Activated T-cell treated with anti-CD3 and anti-CD28 coated beads for 48 hours (primary cell): ENCODE measurements at places on chromosomes 4 and X.
A peak's percentile ranks its signal among the peaks of the same experiment; 100 is the strongest.

GRCh38 chr4:48445704-48446103 is 37.4 kb upstream of the SLC10A4 start:
- DNase-seq: no peak

GRCh38 chr4:37770016-37770415 is 56.5 kb upstream of the PGM2 start:
- DNase-seq: no peak

DNA sequence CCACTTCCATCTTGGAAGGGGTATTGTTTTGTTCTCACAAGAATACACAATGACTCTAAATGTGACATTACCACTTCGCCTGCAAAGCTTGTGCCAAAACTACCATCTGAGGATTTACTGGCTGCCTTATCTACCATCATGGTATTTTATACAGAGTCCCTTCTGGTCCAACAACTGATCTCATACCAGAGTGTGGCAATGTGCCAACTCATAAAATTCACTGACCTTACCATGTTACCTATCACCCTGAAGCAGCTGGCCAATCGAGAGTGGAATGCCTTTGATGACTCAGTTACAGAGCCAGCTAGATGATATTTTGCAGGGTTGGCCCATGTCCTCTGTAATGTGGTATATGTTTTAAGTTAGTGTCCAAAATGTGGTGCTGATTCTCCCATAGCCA is 3.8 kb upstream of the SERPINA7 start:
- no peak for DNase-seq

- DNase-seq: no peak
These were observed 391.0 kb downstream of the SPRY1 start for GRCh38 chr4:123787512-123788080.

- no peak for DNase-seq
These were observed 53.7 kb upstream of the RBPJ start for GRCh38 chr4:26267087-26267486.

- DNase-seq: no peak
These were observed 1057.8 kb downstream of the DMD start for GRCh38 chrX:32153585-32153984.

DNA sequence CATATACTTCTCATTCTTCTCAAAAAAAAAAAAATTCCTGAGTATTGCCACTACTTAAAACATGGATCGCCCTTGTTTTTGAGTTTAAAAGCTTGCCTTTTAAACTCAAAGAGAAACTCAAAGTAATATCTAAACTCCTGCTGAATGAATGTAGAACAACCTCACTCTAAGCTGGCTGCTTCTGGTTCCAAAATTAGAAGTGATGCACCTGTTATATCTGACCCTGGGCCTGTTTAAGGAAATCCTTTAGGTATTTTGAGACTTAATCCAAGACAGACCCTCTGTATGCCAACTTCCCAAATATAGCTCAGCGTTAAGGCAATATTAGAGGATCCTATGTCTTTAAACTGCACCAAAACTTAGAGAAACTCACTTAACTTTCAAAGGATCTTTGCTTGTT is 1.8 kb upstream of the OTUD4 start:
- no peak for DNase-seq

DNA sequence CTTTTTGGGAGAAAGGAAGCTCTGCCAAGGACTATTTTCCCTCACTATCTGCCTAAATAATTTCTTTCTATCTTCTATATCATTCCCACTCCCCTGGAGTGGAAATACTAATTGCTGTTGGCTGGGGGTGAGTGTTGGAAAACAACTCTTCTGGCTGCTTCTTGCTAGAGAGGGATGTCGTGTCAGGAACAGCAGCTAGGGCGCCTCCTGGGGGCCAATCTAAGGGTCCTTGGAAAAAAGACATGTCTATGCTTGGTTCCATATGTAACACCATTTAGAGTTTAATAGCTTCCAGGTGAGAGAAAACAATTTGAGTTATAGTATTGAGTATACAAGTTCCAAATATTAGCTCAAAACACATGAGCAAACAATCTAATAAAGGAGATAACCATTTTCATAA is 111.3 kb downstream of the MAGEE1 start:
- DNase-seq: no peak

- no peak for DNase-seq
These were observed 1870.5 kb upstream of the TENM3 start for GRCh38 chr4:180372691-180373090.

GRCh38 chr4:83658806-83659205 is 122.9 kb downstream of the GPAT3 start:
- no peak for DNase-seq

- no peak for DNase-seq
These were observed 78.1 kb downstream of the LDB2 start for GRCh38 chr4:16820329-16820728.

GRCh38 chrX:44480591-44480990 is 62.1 kb downstream of the FUNDC1 start:
- no peak for DNase-seq

- DNase-seq: no peak
These were observed 166.4 kb downstream of the NSUN7 start for GRCh38 chr4:40916218-40916555.

- no peak for DNase-seq
These were observed 30.7 kb upstream of the RAPGEF2 start for GRCh38 chr4:159071969-159072765.

- DNase-seq: no peak
These were observed 73.4 kb upstream of the STOX2 start for GRCh38 chr4:183831683-183832082.

- DNase-seq: no peak
These were observed 6.1 kb downstream of the LAGE3 start for GRCh38 chrX:154472685-154473632.

DNA sequence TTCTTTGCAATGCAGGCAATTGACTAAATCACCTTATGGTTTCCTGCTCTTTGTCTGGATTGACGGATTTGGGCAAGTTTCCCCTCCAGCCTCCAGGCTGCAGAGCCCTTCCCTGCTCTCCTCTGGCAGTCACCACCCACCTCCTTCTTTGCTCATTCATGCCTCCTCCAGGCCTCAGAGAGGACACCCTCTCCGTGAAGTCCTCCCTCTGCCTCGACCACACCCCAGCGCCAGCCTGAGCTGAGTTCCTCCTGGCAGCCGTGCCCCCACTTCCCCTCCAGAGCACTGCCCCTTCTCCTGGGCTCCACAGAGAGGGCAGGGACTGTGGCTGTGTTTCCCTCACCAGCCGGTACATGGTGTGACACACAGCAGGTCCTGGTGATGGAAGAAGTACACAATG is 53.7 kb downstream of the DCTD start:
- DNase-seq: no peak

DNA sequence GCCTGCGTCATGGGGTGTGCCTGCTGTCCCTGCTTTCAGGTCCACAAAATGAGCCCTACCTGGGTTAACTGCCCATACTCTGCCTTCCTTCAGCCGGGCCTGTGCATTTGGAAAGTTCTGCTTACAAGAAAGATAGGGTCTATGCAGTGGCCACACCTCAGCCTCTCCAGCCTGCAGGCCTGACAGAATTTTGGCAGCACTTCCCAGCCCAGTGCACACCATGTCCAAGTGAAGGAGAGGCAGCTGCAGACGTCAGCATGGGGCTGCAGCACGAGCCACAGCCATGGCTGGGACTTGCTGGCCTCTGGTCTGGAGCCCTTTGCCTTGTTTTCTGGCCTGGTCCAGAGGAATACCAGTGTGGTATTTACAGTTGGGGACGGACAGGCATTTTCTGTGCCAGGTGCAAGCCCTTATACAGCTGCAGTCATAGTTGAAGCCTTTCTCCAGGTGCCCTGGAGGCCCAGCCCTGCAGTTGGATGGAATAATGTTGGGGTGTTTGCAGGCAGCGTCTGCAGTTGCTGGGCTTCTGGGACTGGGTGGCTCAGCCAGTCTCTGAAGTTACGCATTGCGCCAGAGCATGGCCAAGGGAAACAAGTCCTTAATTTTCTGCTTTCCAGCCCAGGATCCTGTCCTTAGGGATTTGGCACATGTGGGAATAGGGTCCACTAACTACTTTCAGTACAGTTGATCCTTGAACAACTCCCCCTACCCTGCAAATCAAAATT is 26.2 kb downstream of the JADE1 start:
- DNase-seq: no peak

- no peak for DNase-seq
These were observed 68.2 kb upstream of the TAPT1 start for GRCh38 chr4:16294455-16294854.

DNA sequence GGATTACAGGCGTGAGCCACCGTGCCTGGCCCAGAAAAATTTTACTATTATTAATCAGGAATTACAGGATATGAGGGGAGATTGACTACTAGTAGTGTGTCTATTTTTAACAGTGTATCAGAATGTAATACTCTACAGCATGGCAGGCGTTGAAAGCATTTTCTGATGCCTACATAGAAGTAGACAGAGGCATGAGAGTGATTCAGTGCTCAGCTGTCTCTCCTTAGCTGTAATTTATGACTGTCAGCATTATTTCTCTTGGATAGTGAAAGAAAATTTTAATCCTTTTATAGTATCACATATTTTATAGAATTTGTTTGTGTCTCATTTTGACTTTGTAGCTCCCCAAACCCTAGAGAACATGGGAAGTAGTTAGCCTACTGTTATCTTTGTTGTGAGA is 20.7 kb downstream of the ARHGAP24 start:
- no peak for DNase-seq

- no peak for DNase-seq
These were observed 50.4 kb downstream of the MGARP start for GRCh38 chr4:139229534-139230039.

GRCh38 chr4:129641179-129641578 is 545.2 kb downstream of the C4orf33 start:
- peak; percentile 10 for DNase-seq

- DNase-seq: peak; percentile 58
These were observed 31.7 kb downstream of the COQ2 start for GRCh38 chr4:83252782-83253405.

- no peak for DNase-seq
These were observed 964 bp downstream of the VEGFC start for GRCh38 chr4:176791591-176792325.

- DNase-seq: no peak
These were observed 60.2 kb downstream of the MAOB start for GRCh38 chrX:43822014-43822413.
